ENCODE measurements at places on chromosomes 12 and 14.

GRCh38 chr14:95463171-95463901 is 53.1 kb downstream of the SYNE3 start:
- DNase-seq: no peak

DNA sequence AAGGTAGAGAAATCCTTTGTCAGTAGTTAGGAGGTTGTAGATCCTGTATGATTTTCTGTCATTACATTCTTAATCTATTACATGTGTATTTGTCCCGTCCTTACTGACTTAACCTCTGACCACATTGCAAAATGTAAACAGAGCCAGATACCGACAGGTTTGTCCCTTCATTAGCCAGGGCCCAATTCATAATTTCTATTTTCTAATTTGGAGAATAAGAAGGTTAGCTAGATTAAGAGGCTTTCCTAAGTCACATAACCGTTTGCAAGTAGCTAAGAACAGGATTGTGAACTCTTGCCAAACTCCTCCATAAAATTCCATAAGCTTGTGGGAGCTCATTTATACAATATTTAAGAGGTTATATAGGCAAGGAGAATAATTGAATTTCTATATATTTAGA is 352.6 kb downstream of the RAD51B start:
- no peak for DNase-seq

DNA sequence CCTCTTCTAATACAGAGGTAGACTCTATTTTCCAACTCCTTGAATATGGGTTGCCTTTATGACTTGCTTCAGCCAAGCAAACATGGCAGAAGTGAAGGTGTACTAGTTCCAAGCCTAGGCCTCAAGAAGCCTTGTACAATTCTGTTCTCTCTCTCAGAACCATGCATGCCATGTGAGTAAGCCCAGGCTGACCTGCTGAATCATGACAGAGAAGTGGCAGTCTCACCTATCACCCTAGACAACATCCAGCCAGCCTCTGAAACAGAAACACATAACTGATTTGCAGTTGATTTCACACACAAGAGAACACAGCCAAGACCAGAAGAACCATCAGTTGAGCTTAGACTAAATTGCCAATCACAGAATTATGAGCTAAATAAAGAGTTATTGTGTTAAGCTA is 157.2 kb downstream of the GARIN6 start:
- DNase-seq: no peak

GRCh38 chr12:39795481-39795880 is 175.9 kb upstream of the ABCD2 start:
- DNase-seq: no peak

DNA sequence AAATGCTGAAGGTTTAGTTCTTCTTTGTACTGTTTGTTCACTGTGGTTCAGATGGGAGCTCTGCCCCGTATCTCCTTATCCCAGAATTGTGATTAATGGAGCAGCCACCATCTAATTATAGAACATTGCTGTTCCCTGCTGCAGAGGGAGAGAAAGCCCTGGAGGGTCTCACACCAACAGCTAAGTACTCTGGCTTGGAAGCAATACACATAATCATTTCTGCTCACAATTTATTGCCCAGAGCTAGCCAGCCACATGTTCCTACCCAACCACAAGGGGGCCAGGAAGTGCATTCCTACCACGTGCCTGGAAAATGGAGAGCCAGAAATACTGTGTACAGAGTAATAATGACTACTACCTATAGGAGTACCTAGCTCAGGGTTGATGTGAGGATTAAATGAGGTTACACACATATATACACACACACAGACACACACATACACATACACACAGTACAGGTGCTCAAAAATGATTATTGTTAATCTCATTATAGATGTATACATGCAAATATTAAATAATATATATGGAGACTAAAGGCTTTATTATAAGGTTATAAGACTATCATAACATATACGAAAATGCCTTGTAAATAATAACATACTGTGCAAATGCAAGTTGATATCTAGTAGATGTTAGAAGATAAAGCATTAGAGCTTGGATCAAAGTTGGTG is 22.3 kb downstream of the MSRB3 start:
- no peak for DNase-seq

- no peak for DNase-seq
Observed at GRCh38 chr12:115726691-115727090, 550.8 kb downstream of the MED13L start.

- DNase-seq: no peak
Observed at GRCh38 chr14:30082486-30082885, 154.8 kb upstream of the PRKD1 start.

- no peak for DNase-seq
Observed at GRCh38 chr12:93954166-93955112, 193.9 kb upstream of the PLXNC1 start.

DNA sequence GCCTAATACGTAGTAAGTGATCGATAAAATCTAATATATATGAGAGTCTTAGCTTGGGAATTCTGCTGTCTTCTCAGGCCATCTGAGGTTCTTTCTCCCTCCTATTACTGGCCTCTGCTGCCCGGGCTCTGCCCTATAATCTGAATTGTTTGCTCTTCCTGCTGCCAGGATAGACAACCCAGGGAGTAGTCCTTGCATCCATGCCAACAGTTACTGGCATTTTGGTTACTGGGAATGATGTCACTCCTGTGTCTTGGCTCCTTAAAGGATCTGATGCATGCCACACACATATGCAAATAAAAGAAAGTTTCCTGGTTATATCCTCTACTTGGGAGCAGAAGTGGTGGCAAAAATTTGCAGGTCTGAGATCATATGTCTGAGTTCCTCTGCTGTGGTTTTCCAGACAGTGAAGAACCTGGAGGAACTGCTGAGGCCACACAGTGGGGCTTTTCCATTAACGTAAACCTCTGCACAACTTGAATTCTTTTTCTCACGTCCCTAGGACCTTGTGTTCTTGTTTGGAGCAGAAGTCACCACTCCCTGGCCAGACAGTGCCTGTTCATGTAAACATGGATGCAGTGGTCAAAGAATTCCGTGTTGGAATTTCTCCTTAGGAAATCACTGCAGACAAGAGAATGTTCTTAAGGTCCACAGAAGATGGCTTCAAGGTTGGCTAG is 320.6 kb upstream of the TBX3 start:
- DNase-seq: no peak

GRCh38 chr12:117025481-117026151 is 73.6 kb downstream of the TESC start:
- DNase-seq: no peak

GRCh38 chr14:89638891-89639290 is 221.9 kb upstream of the FOXN3 start:
- no peak for DNase-seq

GRCh38 chr12:4918950-4919660 is 9.4 kb downstream of the KCNA1 start:
- DNase-seq: no peak

DNA sequence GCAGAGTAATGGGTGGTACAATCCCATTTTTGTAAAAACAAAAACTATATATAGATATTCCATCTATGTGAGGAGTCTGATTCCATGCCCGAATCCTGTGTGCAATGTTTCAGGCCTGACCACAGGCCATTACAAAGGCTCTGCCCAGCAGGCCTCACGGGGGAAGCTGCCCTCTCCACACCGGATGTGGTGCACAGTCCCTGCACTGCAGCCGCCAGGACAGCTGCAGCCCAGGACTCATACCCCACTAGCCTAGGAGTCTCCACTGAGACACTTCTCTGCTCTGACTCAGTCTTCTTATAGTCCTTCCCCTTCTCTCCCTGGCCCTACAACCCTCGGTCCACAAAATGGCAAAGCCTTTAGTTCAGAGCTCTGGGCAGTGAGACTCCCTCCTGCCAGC is 190.4 kb downstream of the PPM1H start:
- no peak for DNase-seq

- no peak for DNase-seq
Observed at GRCh38 chr12:59086126-59086525, 165.8 kb upstream of the LRIG3 start.

DNA sequence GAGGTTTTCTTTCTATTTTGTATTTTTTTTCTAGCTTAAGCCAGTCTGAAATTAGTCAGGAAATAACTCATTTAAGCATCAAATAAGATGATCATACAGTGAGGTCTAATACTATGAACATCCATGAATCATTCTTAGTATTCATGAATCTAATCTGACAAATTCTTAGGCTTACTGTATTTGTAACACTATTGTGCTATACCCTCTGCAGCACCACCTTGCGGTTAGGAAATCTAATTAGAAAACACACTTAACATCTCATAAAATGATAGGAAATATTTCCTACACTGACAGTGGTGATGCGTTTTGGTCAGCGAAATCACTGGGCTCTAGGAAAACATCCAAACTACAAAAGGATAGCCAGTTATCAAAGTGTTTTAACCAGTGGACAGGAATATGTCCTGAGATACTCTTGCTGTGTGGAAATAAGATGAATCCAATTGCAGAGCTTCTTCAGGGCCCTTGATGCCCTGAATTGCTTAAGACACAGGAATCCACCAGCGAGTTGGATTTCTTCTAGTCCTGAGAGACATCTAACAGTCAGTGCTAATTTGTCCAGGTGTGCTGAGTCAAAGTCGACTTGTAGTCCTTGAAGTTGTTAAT is 109.3 kb upstream of the MYF6 start:
- DNase-seq: no peak

DNA sequence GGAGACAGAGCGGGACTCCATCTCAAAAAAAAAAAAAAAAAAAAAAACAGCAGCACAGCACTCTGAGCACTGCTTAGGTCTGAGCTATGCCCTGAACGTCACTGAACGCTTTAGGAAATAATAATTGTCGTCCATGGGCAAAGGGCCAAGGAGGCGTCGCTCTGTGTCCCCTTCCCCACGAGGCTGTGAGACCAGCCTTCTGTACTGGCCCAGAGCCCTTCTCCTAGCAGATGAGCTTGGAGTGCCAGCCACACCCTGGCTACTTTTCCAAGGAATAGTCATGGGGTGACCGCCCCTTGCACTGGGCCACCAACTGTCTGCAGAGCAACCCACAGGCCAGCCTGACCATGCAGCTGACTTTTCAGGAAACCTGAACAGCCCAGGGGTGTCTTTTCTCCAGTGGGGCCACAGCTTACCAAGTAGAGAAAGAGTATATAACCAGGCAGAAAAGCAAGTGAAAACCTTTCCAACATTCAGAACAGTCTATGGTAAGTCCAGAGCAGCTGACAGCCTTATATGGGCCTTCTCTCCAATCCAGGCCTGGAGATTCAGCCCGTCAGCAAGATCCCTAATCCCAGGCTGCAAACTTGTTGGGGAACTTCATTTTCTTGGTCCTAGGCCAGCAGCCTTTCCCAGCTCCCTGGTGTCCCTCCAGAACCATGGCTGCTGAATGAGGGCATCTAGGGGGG is 28.5 kb downstream of the CD9 start:
- no peak for DNase-seq

DNA sequence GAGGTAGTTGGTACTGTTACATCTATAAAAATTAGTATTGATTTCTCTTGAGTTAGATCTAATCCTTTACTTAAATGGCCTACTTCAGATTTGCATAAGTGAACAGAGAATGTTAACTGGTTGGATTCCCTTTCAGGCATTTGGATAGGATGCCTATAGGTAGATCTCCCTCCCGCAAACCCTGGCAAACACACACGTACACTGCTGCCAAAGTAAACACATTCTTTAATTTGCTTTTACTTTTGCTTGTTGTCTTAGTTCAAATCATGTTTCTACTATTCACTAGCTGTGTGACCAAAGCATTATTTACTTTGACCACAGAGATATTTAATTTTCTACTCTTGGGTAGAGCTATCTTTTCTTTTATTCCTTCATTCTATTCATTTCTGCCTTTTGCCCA is 936.1 kb upstream of the FBXO33 start:
- no peak for DNase-seq

DNA sequence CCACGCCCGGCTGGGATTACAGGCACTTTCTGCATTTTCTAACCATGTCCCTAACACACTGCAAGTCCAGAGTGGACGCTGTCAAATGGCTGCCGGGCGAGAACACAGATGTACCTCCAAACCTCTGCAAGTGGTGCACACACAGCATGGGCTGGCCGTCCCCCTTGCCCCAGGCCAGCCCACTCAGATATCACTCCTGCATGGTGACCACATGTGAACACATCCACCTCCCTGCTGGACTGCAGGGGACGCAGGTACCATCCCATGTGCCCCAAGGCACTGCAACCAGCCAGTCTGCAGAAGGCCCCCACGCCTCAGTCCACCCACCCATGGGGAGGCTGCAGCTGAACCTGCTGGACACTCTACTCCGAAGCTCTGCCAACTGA is 14.0 kb downstream of the BRF1 start:
- DNase-seq: no peak

GRCh38 chr14:98725676-98726075 is 546.3 kb downstream of the BCL11B start:
- DNase-seq: no peak

DNA sequence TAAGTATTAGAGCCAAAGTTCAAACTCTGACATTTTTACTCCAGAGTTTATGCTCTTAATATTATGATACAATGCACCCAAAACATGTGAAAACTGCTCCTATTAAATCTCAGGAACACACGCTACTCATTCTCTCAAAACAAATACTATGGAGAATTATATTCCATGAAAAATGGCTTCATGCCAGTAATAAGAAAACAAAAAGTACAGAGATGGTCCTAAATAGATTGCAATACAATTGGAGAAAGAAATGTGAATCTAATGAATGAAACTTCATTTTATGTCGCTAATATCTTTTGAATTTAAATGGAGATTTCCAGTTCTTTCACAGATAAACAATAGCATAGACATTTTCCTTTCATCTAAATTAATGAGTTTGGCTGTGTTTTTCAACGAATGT is 384.3 kb downstream of the ADAMTS20 start:
- no peak for DNase-seq

DNA sequence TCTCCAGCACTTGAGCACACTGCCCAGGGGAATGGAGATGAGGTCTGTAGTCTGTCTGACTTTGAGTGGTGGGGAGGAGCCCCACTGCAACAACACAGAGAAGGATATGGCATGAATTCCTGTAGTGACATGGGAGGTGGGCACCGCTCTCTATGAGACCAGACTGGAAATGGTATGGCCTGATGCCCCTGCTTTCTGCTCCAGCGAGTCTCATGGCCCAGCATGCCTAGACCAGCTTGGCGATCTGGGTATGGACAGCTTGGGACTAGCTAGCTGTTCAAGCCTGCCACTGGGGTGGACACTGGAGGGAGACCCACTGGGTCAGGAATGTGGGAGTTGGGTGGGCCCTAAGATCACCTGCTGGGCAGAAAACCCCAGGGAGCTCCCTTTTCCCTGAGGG is 477.8 kb upstream of the SEL1L start:
- no peak for DNase-seq

DNA sequence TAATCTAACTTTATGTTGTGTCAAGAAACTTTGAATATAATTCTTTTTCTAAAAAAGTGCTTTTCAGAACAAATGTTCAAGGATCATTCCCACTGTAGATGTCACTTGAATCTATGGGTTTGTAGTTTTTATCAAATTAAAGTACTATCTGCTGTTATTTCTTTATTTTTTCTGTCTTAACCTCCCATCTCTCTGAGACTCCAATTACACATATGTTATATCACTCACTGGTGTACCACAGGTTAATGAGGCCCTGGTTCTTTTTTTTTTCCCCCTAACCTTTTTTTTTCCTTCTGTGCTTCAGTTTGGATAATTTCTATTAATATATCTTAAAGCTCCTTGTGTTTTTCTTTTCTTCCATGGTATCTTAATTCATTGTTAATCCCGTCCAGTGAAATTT is 279.9 kb upstream of the RGS6 start:
- DNase-seq: no peak

GRCh38 chr14:75561013-75561432 is 17.4 kb upstream of the FLVCR2 start:
- no peak for DNase-seq

GRCh38 chr12:1130571-1130970 is 139.5 kb downstream of the ERC1 start:
- no peak for DNase-seq

GRCh38 chr12:16361142-16361783 is 13.8 kb downstream of the MGST1 start:
- DNase-seq: no peak

Data from stimulated activated CD4-positive, alpha-beta T cell treated with anti-CD3 and anti-CD28 coated beads, Interleukin-1b, Interleukin-23, amount 100 ng/mL, for 24 hours (primary cell).